ENCODE measurements at places on chromosomes 7 and 10. TPM values are rescaled to one million over a fixed set of nuclear protein-coding genes. Genes with fewer than 3 reads are reported as not detected.

The DBNL gene
- total RNA-seq, result 108 TPM

The ZFAND4 gene
- total RNA-seq, result 52.0 TPM

GRCh38 chr10:371515-371914 lies 236.3 kb downstream of the ZMYND11 start:
- peaks cover 20% of the 10 kb centered on the region for H3K4me1 ChIP-seq
- DNase-seq, result no peak
- no peak overlapping the region for H3K27ac ChIP-seq
- no peaks in the 10 kb centered on the region for H3K27me3 ChIP-seq
- no peaks in the 10 kb centered on the region for H3K36me3 ChIP-seq

GRCh38 chr7:134044682-134045081 lies 82.5 kb upstream of the LRGUK start:
- H3K4me1 ChIP-seq, result no peaks in the 10 kb centered on the region
- no peaks in the 10 kb centered on the region for H3K27me3 ChIP-seq
- DNase-seq, result no peak

DNA sequence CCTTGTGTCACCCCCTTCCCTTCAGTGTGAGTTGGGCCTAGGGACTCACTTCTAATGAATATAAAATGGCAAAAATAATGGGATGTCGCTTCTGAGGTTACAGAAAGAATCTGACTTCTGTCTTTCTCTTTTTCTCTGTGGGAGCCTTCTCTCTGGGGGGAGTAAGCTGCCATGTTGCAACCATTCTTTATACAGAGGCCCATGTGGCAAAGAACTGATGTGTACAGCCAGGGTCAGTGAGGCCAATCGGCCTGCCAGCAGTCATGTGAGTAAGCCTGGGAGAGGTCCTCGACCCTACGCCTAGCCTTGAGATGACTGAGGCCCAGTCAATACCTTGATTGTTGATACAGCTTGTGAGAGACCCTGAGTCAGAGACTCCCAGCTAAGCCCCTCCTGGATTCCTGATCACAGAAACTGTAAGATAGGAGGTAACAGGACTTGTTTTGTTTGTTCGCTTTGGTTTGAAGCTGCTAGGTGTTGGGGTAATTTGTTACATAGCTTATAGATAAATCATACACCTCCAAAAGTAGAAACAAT lies 1.7 kb downstream of the TCAF1 start:
- H3K4me3 ChIP-seq, result no peak overlapping the region
- H3K27me3 ChIP-seq, result no peaks in the 10 kb centered on the region
- DNase-seq, result no peak
- no peaks in the 10 kb centered on the region for H3K36me3 ChIP-seq
- H3K27ac ChIP-seq, result no peak overlapping the region

GRCh38 chr7:98256431-98256830 lies 4.4 kb upstream of the TECPR1 start:
- no peaks in the 10 kb centered on the region for H3K36me3 ChIP-seq
- no peak overlapping the region for H3K27ac ChIP-seq
- no peaks in the 10 kb centered on the region for H3K27me3 ChIP-seq
- H3K4me3 ChIP-seq, result no peak overlapping the region
- DNase-seq, result no peak
- H3K4me1 ChIP-seq, result peaks cover 12% of the 10 kb centered on the region

The ATOH7 gene
- not detected for total RNA-seq

- H3K4me1 ChIP-seq, result peaks cover 4% of the 10 kb centered on the region
- H3K27me3 ChIP-seq, result no peaks in the 10 kb centered on the region
- no peak overlapping the region for H3K4me3 ChIP-seq
Observed at GRCh38 chr7:141265668-141266067, 191.8 kb downstream of the TMEM178B start.

DNA sequence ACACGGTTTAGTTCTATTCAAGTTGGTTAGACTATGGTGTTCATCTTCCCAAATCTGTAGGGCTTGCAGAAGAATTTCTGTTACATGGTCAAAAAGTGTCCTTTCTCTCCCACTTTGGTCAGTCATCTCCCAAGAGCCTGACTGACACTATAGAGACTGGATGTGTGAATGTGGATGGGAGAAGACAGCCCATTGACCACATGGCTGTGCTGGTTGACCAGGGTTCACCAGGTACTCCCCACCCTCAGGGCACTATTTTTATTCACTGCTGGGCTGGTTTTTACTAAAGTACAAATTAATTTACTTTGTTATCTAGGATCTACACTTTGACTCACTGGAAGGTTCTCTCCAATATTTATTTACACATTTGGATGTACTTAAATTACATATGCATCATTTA lies 2.3 kb downstream of the ZNF804B start:
- no peaks in the 10 kb centered on the region for H3K4me1 ChIP-seq
- H3K27ac ChIP-seq, result no peak overlapping the region
- peak; percentile 14 for DNase-seq
- H3K27me3 ChIP-seq, result no peaks in the 10 kb centered on the region
- no peak overlapping the region for H3K4me3 ChIP-seq

The CPN1 gene
- total RNA-seq, result not detected

GRCh38 chr7:117014673-117015133 lies 61.4 kb downstream of the ST7 start:
- H3K4me3 ChIP-seq, result no peak overlapping the region
- peaks cover 27% of the 10 kb centered on the region for H3K4me1 ChIP-seq
- H3K36me3 ChIP-seq, result no peaks in the 10 kb centered on the region
- H3K27me3 ChIP-seq, result no peaks in the 10 kb centered on the region
- DNase-seq, result peak; percentile 75

The GPRIN2 gene
- 9.4 TPM for total RNA-seq

DNA sequence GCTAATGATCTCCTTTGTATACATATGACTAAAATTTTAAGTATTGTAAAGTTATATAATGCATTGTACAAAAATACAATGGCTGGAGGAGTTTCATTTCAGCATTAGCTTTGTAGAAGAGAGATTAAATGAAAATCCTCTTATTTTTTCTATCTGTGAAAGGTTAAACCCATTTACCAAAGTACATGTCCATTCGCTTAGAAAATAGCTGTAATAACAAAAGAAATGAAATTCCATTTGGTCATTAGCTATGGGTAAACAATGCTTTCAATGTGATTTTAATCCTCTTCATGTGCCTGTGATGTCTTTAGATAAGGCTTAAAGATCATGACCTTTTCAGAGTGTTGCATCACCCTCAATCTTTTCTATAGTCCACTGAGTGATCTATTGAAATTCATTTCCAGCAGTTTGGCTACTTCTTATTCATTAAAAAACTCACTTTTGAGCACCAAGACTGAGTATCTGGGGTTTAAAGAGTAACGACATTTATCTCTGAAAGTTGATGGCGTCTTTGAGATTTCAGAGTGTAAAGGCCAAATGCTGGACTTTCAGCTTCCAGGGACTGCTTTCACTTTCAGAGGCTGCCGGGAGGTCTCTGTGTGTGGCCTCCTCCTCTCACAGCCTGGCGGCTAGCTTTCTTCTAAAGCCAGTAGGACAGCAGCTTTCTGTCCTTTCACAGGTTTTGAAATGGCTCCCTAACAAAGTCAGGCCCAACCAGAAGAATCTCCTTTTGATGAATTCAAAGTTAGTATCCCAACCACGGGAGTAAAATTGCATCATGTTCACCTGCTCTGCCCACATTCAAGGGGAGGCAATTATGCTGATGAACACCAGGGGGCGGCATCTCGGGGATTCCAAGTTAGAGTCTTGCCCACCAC lies 701.4 kb upstream of the COBL start:
- H3K36me3 ChIP-seq, result no peaks in the 10 kb centered on the region
- H3K27ac ChIP-seq, result no peak overlapping the region
- no peaks in the 10 kb centered on the region for H3K4me1 ChIP-seq
- no peak overlapping the region for H3K4me3 ChIP-seq
- H3K27me3 ChIP-seq, result no peaks in the 10 kb centered on the region

DNA sequence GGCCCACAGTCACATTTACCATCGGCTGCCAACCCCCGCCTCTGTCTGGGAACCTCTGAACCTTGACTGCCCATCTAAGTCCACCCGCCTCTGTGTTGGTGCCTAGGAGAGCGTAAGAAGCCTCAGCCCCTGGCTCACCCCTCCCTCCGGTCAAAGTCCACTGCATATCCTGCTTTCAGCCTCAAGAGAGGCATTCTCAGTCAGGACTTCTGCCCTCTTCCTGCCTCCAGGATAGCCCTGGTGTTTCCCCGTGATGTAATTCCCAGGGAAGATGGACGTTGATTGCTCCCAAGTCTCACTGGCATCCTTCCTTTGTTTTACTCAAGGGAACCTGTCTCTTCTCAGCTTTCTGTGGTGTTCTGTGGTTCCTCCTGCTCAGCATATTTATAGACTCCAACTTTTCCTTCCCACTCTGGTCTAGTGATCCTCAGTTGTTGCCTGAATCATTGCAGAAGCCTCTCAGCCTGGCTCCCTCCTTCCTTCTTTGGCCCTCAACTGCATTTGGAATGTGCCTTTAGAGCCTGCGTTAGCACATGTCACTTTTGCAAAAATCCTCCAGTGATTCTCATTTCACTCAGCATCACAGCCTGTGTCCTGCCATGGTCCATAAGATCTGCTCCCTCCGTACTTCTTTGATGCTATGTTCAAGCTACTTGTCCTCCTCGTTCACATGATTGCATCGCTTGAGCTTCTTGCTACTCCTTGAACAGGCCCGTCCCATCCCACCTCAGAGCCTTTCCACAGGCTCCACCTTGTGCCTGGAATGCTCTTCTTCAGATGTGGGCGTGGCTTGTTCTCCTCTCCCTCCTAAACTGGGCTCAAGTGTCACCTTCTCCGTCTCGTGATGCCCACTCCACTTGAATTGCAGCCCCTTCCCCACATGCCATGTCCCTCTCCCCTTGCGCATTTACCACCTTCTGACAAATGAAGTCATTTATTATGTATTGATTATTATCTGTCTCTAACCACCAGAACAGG lies 124.2 kb downstream of the PLPP4 start:
- no peaks in the 10 kb centered on the region for H3K4me1 ChIP-seq
- no peaks in the 10 kb centered on the region for H3K27me3 ChIP-seq
- no peak for DNase-seq
- no peaks in the 10 kb centered on the region for H3K36me3 ChIP-seq

GRCh38 chr10:130040817-130041330 lies 69.8 kb downstream of the C10orf143 start:
- no peaks in the 10 kb centered on the region for H3K36me3 ChIP-seq
- no peak for DNase-seq
- H3K27me3 ChIP-seq, result no peaks in the 10 kb centered on the region
- no peak overlapping the region for H3K4me3 ChIP-seq
- no peaks in the 10 kb centered on the region for H3K4me1 ChIP-seq
- H3K27ac ChIP-seq, result no peak overlapping the region

The CNPY1 gene
- not detected for total RNA-seq

The ACBD5 gene
- 42.7 TPM for total RNA-seq

DNA sequence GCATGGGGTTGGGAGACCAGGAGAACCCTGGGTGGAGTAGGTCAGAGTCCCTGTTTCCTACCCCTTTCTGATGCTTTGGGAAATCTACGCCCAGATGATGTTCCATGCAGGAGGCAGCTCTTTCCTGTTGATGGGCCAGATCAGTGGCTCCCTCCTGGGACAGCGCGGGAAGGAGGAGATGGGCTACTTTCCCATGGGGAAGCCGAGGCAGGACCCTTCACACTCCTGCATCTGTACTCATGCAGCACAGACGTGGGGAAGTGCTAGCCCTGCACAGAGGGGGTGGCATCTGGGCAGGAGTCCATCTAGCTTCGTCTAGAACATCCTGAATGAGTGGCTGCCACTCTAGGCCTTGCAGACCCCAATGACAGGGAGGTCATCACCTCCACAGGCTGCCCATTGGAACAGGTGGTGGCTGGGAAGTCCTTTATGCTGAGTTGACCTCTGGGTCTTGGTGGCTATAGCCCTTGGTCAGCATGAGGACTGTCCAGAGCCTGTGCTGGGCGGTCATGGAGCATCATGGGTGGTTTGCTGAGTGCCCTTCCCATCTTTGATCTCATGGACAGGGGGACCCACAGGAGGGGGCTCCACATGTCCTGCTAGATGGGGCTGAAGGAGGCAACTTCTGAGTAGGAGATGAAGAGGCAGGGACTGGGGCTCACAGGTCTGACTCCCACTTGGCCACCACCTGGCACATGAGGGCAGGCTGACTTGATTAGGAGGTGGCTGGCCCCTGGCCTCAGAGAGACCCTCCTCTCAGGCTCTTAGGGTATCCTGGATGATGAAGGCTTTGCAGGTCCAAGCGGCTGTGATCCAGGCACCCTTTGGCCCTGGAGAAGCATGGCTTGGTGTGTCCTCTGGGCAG lies 24.6 kb downstream of the RAMP3 start:
- no peak overlapping the region for H3K27ac ChIP-seq
- H3K4me3 ChIP-seq, result no peak overlapping the region
- DNase-seq, result no peak
- no peaks in the 10 kb centered on the region for H3K4me1 ChIP-seq
- H3K27me3 ChIP-seq, result no peaks in the 10 kb centered on the region

The ACSM6 gene
- total RNA-seq, result not detected

DNA sequence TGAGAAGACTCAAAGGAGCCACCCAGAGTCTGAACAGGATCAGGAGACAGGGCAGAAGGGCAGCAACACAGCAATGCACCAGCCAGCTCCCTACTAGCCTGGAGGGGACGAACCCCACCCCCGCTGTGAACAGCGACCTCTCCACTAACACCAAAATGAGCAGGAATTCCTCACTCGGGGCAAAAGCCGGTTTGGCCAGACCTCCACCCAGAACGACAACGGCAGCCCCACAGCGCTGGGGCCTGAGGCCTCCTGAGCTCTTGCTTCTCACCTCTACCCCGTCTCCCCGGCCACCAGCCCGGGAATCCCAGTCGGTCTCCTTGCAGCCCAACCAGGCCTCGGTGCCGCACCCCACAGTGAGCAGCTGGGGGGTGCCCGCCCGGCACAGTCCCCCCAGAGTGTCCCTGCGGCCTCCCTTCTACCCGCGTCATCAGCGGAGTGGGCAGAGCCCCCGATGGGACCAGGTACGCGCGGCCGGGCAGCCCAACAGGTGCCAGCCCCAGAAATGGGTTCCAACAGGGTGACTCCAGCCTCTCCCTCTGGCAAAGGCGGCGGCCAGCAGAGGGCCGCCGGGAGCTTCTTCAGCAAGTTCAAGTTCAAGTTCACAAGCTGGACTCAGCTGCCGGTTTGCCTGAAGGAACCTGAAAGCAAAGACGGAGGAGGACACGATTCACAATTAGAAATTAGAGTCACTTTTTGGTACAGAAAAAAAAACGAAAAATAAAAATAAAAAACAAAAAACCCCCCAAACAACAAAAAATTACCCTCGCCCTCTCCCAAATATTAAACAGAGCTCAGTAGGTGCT lies 129.0 kb downstream of the MARCHF5 start:
- H3K4me3 ChIP-seq, result peak overlapping the region; percentile 4
- H3K27me3 ChIP-seq, result no peaks in the 10 kb centered on the region
- H3K36me3 ChIP-seq, result no peaks in the 10 kb centered on the region
- no peaks in the 10 kb centered on the region for H3K4me1 ChIP-seq
- H3K27ac ChIP-seq, result no peak overlapping the region

The TWNK gene
- 5.5 TPM for total RNA-seq

DNA sequence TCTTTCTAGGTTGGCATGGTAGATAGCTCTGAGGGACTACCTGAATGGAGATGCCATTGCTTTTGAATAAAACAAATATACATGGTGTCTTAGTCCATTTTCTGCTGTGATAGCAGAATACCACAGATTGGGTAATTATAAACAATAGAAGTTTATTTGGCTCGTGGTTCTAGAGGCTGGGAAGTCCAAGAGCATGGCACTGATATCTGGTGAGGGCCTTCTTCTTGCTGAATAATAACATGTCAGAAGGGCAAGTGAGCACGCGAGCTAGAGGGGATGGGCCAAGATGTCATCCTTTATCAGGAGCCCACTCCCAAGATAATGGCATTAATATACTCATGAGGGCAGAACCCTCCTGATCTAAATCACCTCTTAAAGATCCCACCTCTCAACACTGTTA lies 21.9 kb downstream of the SGPL1 start:
- peaks cover 20% of the 10 kb centered on the region for H3K4me1 ChIP-seq
- H3K4me3 ChIP-seq, result no peak overlapping the region
- no peaks in the 10 kb centered on the region for H3K36me3 ChIP-seq
- no peak overlapping the region for H3K27ac ChIP-seq
